GM23338 (cell line): ENCODE measurements at places on chromosomes 2 and 18.

- DNase-seq = no peak
Observed at GRCh38 chr2:38432820-38433606, 55.9 kb upstream of the ATL2 start.

DNA sequence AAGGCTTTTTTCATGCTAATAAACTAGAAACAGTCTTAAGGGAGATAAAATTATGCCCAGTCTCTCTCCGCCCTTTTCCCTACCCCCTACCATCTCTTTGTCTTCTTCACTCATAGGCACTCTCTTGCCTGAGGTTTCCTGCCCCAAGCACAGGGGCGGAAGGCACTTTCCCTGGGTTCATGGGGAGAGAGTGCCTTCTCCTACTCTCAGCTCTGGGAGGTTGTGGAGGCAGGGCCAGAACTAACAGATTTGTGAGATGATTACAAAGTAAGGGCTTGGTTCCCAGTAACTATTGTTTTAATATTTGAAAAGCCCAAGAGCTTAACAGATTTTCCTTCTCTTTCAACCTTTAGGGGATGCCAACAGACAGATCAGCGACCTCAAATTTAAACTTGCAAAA lies 26.1 kb upstream of the RBM44 start:
- no peak for DNase-seq

GRCh38 chr2:240525802-240526201 lies 32.0 kb downstream of the ANKMY1 start:
- no peak for DNase-seq

GRCh38 chr2:124822516-124822915 lies 797.4 kb downstream of the CNTNAP5 start:
- no peak for DNase-seq

DNA sequence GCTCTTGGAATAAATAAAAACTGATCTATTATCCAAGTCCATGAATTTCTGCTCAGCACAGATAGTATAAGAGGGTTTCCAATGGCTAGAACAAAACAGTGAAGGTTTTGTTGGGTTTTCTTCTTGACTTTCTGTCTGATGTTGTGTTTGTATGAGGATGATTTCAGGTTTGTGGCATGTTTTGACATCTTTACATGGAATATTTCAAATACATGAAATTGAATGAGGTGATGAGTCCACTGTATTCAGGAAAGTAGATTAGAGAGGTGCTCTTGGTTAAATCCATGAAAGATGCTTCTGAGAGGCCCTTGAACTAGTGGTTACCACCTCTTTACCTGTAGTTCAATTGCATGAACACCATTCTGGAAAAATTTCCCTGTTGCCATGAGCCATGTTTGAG lies 84.3 kb downstream of the RAPGEF4 start:
- DNase-seq = no peak

GRCh38 chr2:190425221-190425866 lies 17.2 kb downstream of the MFSD6 start:
- no peak for DNase-seq

DNA sequence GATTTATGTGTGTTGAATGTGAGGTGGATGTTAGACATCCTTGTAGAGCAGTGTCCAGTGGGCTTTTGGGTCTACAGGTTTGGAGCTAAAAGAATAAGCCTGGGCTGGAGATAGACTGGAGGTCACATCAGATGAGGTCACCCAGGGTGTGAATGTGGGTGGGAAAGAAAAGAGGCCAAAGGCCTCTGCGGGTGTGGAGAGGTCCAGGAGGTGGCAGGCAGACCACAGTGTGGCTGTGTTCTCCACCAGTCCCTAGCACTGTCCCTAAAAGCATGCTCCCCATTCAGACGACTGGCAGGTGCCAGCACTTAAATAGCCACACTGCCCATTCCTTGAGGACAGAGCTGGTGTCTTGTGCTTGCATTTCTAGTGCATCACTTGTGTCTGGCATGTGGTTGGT lies 4.1 kb downstream of the ATG4B start:
- DNase-seq = no peak

DNA sequence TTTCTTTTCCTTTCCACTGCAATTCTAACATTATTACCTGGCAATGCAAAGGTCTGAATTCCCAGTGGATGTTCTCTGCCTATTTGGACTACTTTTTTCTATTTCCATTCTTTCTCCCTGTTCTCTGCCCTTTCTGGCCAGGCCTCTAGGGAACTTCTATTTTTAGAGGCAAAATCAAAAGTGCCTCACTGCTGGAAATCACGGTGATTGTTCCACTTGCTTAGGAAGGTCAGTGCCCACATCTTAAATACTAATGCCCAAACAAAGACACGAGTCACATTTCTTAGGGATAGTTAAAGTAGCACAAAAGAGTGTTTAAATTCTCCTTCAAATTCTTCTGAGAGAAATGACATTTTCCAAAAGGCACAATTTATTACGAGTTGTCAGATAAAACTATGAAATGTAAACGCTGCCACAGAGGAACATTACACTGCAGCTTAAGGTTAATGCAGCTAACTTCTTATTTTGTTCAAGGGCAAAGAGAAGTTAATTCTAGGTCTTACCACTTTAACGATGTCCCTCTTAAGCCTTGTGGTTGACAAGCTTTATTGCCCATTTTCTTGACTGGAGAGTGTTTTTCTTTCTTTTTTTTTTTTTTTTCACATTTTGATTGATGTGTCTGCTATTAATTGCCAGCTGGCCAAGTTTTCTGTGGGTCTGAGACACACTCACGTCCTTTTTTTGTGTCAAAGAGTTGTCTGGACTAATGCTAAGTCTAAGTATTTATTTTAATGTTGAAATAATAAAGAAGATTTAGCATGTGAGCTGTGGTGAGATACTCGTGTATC lies 34.7 kb downstream of the ST6GAL2 start:
- no peak for DNase-seq

GRCh38 chr2:239730897-239731296 lies 294.2 kb downstream of the NDUFA10 start:
- DNase-seq = no peak

GRCh38 chr2:102262216-102263129 lies 48.9 kb upstream of the IL1RL1 start:
- no peak for DNase-seq

DNA sequence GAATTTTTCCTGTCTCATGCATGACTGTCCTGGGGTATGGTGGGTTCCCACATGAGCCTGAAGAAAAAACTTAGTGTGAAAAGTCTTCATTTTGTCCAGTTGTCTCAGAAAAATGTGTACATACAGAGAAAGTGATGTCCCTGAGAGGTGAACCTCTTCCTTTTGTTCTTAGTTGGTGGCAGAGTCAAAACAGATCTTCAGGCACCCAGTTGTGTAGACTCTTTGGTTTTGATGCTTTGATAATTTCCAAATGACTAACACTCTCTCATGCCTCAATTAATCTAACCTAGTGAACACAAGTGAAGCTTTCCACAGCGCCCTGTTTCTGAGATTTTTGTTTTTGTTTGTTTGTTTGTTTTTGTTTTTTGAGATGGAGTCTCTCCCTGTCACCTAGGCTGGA lies 273.5 kb downstream of the PIK3C3 start:
- no peak for DNase-seq

DNA sequence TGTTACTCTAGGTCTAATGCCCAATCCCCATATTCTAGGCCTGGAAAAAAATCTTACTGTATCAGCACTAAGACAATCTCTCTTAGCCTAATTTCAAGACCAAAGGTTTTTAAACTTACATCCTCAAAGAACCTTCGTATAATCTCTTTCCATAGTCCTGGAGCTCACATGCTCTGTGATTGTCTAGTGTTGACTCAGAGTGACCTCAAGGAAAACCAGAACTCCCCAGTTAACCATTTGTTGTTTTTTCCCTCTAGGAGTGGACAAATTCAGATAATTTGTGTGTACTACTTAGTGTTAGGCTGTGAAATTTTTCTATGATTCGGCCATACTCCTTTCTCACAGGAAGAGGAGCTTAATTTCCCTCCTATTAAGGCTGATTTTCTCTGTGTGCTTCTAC lies 536.1 kb downstream of the SLC4A3 start:
- DNase-seq = no peak

GRCh38 chr2:177306550-177306949 lies 42.0 kb upstream of the NFE2L2 start:
- no peak for DNase-seq

DNA sequence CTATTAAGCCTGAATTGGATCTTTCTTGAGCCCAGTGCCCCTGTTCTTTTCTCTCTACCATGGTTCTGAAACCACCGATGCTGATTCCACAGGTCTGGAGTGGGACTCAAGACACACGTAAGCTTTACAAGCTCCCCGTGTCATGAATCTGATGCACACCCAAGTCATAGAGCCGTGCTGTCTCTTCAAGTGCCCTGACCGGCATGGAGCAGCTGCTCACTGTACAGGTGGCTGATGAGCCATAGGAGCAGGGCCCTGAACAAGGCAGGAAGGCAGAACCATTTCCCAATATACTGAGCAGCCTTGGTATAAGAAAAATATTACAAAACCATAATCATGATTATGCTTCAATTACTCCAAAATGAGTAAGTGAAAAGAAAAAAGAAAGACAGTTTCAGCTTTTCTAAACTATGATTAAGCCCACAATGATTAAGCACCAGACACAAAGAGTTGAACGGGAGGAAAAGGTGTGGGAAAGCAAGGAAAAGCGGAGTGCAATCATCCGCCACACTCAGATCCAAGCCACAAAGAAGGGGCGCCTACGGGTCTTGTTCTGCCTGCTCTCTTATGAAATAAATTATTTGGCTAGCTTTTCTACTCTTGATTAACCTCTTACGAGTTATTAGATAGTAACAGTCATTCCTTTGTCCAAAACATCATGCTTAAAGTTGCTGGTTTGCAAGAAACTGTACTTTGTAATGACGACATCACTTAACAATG lies 41.7 kb downstream of the NOL10 start:
- no peak for DNase-seq

GRCh38 chr2:181268174-181268867 lies 188.9 kb upstream of the ITGA4 start:
- no peak for DNase-seq

DNA sequence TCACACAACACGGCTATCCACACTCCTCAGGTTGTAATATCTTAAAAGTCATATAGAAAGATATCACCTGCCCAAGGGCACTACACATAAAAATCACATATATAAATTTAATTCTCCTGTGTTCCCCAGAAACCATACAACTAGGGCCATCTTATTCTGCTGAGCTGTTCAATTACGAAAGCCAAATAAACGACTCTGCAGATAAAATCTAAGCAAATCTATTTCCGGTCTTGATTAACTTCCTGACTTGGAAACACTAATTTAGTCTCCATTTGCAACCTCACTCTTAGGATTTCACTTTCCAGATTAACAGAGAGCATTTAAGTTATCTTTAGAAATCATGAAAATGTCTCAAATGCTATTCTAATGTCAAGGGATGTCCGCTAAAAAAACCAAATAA lies 23.9 kb upstream of the STK17B start:
- DNase-seq = no peak

DNA sequence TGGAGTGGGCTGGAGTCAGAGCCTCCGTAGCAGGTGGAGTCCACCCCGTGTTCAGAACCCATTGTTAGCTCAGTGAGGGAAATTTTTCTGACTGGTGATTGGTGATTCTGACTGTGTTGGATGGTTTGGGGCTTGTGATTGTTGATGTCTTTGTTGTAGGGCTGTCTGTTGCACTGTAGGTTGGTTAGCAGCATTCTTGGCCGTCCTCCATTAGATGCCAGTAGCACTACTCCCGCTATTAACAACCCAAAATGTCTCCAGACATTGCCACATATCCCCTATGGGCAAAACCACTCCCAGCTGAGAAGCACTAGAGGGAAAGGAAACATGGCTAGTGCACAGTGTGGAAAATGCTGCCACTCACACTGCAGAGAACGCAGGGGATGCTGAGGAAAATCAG lies 51.7 kb downstream of the ARMC9 start:
- DNase-seq = no peak

- no peak for DNase-seq
Observed at GRCh38 chr18:34543945-34544344, 166.2 kb upstream of the DTNA start.

DNA sequence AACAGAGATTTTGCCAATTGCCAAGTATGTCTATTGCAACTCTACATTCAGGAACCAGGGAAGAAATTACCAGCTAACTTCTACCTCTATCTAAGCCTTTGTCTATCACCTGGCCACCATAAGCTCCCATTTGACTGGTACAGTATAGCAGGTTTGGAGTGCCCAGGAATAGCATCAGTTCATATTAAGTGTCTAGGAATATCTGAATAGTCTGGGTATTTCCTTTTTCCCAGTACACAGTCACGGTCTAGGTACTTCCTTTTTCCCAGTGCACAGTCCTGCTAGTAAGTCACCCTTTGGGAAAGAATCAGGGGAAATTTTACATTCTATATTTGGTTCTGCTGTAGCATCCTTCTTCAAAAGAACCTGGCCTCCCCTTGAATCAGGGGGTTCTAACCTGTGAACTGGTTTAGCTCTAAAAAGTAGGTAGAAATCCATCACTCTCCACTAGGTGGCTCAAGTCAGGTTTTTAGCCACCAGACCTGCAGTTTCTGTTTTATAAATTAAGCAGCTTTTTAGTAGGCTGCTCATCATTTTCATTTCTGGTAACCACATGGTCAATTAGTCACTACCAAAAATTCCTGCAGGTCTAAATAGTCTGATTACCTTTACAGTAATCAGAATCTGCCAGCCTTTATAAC lies 49.3 kb upstream of the DNAJC10 start:
- DNase-seq = peak; percentile 70

GRCh38 chr2:112272669-112273068 lies 2.7 kb upstream of the ZC3H6 start:
- peak; percentile 8 for DNase-seq

GRCh38 chr18:1104181-1104881 lies 199.7 kb downstream of the ADCYAP1 start:
- no peak for DNase-seq

GRCh38 chr2:85903849-85904248 lies 15.1 kb upstream of the ST3GAL5 start:
- DNase-seq = no peak

DNA sequence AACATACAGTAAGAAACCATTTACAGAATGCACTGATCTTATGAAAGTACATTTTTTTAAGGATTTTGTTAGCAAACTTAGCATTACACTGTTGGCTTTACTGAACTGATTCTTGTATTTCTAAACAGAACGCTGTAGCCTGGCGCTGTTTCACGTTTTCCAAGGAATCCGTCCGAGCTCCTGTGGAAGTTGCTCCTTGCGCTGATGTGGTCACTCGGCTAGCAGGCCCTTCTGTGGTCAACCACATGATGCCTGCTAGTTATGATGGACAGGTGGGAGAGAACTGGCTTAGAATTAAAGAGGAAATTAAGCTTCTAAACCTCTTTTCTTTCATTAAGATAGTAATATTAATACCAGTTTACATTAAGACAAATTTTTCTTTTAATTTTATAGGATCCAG lies 76.8 kb downstream of the CEP192 start:
- DNase-seq = no peak

- peak; percentile 75 for DNase-seq
Observed at GRCh38 chr2:169734169-169734847, 676 bp downstream of the KLHL23 start.

- peak; percentile 71 for DNase-seq
Observed at GRCh38 chr2:96143848-96144480, 1.3 kb downstream of the DUSP2 start.
